ENCODE measurements at places on chromosomes 7 and 10. TPM values are rescaled to one million over a fixed set of nuclear protein-coding genes. Genes with fewer than 3 reads are reported as not detected.
A peak's percentile ranks its signal among the peaks of the same experiment; 100 is the strongest.

GRCh38 chr7:159119026-159119741 is 25.5 kb downstream of the VIPR2 start:
- H3K4me1 ChIP-seq: peaks cover 3% of the 10 kb centered on the region
- H3K27me3 ChIP-seq: peaks cover 44% of the 10 kb centered on the region
- no peaks in the 10 kb centered on the region for H3K36me3 ChIP-seq
- no peak overlapping the region for H3K27ac ChIP-seq
- no peak overlapping the region for H3K4me3 ChIP-seq

The MINDY3 gene
- total RNA-seq: 22.2 TPM

The KCND2 gene
- total RNA-seq: not detected

GRCh38 chr7:104528142-104528541 is 199.7 kb downstream of the LHFPL3 start:
- no peak overlapping the region for H3K4me3 ChIP-seq
- H3K27ac ChIP-seq: no peak overlapping the region
- no peaks in the 10 kb centered on the region for H3K27me3 ChIP-seq
- H3K36me3 ChIP-seq: no peaks in the 10 kb centered on the region
- no peaks in the 10 kb centered on the region for H3K4me1 ChIP-seq

DNA sequence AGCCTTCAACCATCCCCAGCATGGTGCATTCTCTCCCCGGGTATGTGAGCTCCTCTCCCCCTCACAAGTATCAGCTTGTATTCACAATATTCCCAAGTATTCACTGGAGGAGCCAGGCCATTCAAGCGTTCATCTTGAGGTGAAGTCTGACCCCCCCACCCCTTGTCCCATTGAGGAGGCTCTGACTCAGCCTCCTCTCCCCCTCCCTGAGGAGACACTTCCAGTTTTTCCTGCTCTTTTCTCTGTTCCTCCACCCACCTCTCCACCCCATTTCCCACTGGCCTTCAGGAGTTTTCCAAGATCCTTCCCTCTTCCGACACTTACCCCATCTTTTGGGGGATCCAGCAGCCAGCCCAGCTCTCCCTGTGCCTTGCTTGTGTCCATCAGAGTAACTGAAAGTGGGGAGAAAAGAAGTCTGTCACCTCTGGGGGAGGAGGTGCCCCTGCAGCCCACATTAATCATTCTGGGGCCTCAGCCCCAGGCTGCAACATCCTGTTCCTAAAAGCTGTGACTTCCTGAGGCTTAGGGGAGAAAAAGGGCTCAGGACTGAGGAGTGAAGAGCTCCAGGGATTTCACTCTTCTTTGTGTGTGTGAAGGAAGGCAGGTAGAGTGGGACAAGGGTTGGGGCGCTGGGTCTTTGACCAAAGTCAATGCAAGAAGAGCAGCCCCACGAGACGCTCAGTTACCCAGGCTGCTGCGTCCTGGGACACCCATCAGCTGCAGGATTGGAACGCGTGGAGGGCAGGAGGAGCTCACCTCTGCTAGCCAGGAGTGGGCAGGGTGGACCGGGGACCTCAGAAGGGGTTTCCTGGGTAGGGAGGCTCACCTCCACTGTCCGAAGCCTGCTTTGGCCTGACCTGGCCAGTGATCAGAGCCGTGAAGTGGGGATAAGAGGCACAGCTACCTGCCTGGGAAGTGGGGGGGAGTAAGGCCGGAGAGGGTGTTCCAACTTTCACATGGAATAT is 1.1 kb downstream of the EPHA1 start:
- DNase-seq: no peak
- H3K27ac ChIP-seq: peak overlapping the region; percentile 89
- no peaks in the 10 kb centered on the region for H3K27me3 ChIP-seq
- peak overlapping the region; percentile 97 for H3K4me3 ChIP-seq
- no peaks in the 10 kb centered on the region for H3K36me3 ChIP-seq

DNA sequence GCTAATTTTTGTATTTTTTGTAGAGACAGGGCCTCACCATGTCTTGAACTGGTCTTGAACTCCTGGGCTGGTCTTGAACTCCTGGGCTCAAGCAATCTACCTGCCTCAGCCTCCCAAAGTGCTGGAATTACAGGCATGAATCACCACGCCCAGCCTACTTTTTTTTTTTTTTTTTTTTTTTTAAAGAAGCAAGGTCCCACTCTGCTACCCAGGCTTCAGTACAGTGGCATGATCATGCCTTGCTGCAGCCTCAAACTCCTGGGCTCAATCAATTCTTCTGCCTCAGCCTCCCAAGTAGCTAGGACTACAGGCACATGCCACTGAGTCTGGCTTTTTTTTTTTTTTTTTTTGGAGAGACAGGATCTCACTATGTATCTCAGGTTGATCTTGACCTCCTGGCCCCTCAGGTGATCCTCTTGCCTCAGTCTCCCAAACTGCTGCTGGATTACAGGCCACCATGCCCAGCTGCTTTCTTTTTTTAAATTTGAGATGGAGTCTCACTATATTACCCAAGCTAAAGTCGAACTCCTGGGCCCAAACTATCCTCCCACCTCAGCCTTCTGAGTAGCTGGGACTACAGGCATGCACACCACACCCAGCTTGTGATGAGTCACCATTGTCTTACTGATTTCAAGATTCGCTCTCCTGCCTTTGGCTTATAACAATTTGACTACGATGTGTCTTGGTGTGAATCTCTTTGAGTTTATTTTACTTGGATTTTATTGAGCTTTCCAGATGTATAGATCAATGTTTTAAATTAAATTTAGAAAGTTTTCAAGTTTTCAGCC is 9.0 kb downstream of the RPEL1 start:
- peaks cover 5% of the 10 kb centered on the region for H3K36me3 ChIP-seq
- H3K4me3 ChIP-seq: no peak overlapping the region
- peak overlapping the region; percentile 54 for H3K27ac ChIP-seq
- H3K27me3 ChIP-seq: no peaks in the 10 kb centered on the region
- peaks cover 4% of the 10 kb centered on the region for H3K4me1 ChIP-seq

GRCh38 chr7:86733783-86734182 is 90.1 kb downstream of the GRM3 start:
- H3K4me3 ChIP-seq: no peak overlapping the region
- no peak overlapping the region for H3K27ac ChIP-seq
- H3K4me1 ChIP-seq: no peaks in the 10 kb centered on the region
- no peak for DNase-seq
